Heart right ventricle (tissue), 16 donors: ENCODE measurements at places on chromosomes 2 and 18. TPM values are rescaled to one million over a fixed set of nuclear protein-coding genes. Genes with fewer than 3 reads are reported as not detected.

DNA sequence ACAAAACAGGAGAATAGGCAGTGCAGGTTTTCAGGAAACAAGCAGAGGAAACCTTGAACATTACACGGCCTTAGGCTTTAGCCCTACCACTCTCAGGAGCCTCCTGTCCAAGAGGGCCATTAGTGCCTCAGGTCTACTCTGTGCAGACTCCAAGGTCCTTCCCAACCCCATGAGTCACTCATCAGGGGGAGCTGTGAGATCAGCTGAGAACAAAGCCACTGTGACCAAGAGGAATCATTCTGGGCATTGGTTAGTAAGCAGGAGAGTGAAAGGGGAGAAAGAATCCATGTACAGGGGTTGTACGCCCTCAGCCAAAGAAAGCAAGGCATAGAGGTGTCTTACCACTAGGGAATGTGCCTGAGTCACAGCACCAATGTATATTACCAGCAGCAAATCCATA, 680.3 kb downstream of the DPP10 start:
- H3K36me3 ChIP-seq, result no peaks in the 10 kb centered on the region
- no peak overlapping the region for H3K27ac ChIP-seq
- H3K4me1 ChIP-seq, result no peaks in the 10 kb centered on the region
- no peak for DNase-seq

Gene UGT1A9
- not detected for total RNA-seq

GRCh38 chr18:49648326-49648725, 86.5 kb downstream of the LIPG start:
- H3K27me3 ChIP-seq, result no peaks in the 10 kb centered on the region
- DNase-seq, result peak; percentile 40
- H3K4me3 ChIP-seq, result no peak overlapping the region
- H3K4me1 ChIP-seq, result peaks cover 30% of the 10 kb centered on the region

GRCh38 chr18:50853863-50854271, 25.1 kb upstream of the ME2 start:
- DNase-seq, result no peak
- H3K36me3 ChIP-seq, result no peaks in the 10 kb centered on the region
- H3K27me3 ChIP-seq, result no peaks in the 10 kb centered on the region

Gene CNGA3
- not detected for total RNA-seq

- no peak overlapping the region for H3K27ac ChIP-seq
- no peaks in the 10 kb centered on the region for H3K36me3 ChIP-seq
- H3K4me3 ChIP-seq, result no peak overlapping the region
Observed at GRCh38 chr2:46635442-46635841, 156.1 kb downstream of the TMEM247 start.

Gene TACR1
- 0.21 TPM for total RNA-seq

DNA sequence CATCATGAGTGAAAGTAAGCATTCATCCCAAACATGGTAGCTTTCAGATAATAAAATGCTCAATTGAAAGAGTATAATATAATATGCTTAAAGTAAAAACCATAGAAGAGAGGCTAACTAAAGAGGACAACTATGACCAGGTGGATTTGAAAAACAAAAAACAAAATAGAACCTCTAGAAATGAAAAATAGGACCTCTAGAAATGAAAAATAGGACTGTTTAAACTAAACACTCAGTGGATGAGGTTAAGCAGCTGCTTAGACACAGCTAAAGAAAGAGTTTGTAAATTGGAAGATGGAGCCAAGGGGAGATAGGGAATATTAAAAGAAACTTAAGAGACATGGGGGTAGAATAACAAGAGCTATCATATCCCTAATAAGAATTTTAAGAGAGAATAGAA, 301.6 kb downstream of the BCL2 start:
- no peak for DNase-seq
- no peaks in the 10 kb centered on the region for H3K36me3 ChIP-seq
- H3K27me3 ChIP-seq, result no peaks in the 10 kb centered on the region
- peaks cover 3% of the 10 kb centered on the region for H3K4me1 ChIP-seq
- H3K4me3 ChIP-seq, result no peak overlapping the region

GRCh38 chr18:55356815-55357214, 231.2 kb downstream of the TCF4 start:
- H3K4me3 ChIP-seq, result no peak overlapping the region
- H3K27me3 ChIP-seq, result no peaks in the 10 kb centered on the region
- peaks cover 39% of the 10 kb centered on the region for H3K4me1 ChIP-seq
- no peak overlapping the region for H3K27ac ChIP-seq
- no peaks in the 10 kb centered on the region for H3K36me3 ChIP-seq
- DNase-seq, result no peak

DNA sequence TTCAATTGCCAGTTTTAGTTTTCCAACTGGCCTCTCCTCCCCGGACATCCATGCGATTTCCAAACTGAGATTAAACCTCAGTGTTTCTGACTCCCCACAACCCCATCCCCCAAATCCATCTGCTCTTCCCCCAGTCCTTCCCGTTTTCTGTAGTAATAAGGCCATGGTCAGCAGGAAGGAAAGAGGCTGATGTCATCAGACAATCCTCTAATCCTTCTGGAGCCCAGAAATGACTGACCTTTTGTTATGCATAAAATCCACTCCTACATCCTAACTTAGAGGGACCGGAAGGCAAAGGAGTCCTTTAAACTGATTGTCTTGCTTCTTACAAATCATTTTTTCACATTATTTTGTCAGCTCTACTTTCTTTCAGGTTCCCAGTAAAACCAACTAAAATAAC, 155.8 kb downstream of the INO80D start:
- peaks cover 24% of the 10 kb centered on the region for H3K27me3 ChIP-seq
- DNase-seq, result no peak
- H3K27ac ChIP-seq, result no peak overlapping the region
- no peaks in the 10 kb centered on the region for H3K36me3 ChIP-seq
- no peak overlapping the region for H3K4me3 ChIP-seq

Gene TMEM169
- total RNA-seq, result not detected

- H3K27ac ChIP-seq, result no peak overlapping the region
- H3K4me3 ChIP-seq, result no peak overlapping the region
- no peaks in the 10 kb centered on the region for H3K4me1 ChIP-seq
- peak; percentile 52 for DNase-seq
- no peaks in the 10 kb centered on the region for H3K27me3 ChIP-seq
Observed at GRCh38 chr2:112941753-112942653, 31.0 kb downstream of the IL37 start.

- no peaks in the 10 kb centered on the region for H3K27me3 ChIP-seq
- peaks cover 87% of the 10 kb centered on the region for H3K4me1 ChIP-seq
- H3K4me3 ChIP-seq, result no peak overlapping the region
- DNase-seq, result no peak
Observed at GRCh38 chr2:201135386-201135785, 19.4 kb downstream of the CFLAR start.

DNA sequence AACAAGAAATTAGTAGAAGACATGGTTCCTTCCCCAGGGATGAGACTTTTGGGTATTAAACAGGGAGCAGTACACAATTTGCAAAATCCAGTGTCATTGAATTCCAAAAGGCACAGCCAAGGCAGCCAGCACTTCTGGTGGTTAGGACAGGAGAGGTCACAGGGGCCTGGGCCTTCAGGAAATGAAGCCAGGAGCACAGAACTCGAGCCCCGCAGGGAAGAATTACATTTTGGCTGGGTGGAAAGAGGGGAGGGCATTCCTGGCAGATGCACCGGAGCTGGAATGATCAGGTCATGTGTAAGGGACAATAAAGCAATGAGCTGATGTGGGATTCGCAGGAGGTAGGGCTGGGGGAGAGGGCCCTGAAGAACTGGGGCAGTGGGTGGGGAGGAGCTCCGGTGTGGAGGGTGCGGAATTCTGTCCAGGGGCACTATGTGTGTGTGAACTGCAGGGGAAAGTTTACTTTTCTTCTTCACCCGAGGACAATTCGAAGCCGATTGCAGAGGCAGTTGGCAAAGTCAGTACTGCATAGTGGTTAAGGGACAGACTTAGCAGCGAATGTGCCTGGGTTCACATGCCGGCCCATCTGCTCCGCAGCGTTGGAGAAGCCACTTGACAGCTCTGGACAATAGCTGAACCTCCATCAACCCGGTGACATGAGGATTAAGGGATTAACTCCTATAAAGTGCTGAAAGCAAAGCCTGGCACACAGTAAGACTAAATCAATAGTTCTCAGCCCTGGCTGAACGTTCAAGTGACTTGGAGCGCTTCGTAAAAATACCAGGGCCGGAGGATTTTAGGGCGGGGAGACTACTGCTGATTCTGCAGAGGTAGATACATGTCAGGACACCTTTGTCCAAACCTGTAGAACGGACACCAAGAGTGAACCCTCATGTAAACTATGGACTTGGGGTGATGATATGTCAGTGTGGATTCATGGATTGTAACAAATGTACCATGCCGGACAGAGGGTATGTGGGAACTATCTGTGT, 36.4 kb downstream of the ALPK2 start:
- H3K4me1 ChIP-seq, result peaks cover 47% of the 10 kb centered on the region
- DNase-seq, result no peak
- no peaks in the 10 kb centered on the region for H3K36me3 ChIP-seq
- no peaks in the 10 kb centered on the region for H3K27me3 ChIP-seq
- peak overlapping the region; percentile 79 for H3K27ac ChIP-seq

DNA sequence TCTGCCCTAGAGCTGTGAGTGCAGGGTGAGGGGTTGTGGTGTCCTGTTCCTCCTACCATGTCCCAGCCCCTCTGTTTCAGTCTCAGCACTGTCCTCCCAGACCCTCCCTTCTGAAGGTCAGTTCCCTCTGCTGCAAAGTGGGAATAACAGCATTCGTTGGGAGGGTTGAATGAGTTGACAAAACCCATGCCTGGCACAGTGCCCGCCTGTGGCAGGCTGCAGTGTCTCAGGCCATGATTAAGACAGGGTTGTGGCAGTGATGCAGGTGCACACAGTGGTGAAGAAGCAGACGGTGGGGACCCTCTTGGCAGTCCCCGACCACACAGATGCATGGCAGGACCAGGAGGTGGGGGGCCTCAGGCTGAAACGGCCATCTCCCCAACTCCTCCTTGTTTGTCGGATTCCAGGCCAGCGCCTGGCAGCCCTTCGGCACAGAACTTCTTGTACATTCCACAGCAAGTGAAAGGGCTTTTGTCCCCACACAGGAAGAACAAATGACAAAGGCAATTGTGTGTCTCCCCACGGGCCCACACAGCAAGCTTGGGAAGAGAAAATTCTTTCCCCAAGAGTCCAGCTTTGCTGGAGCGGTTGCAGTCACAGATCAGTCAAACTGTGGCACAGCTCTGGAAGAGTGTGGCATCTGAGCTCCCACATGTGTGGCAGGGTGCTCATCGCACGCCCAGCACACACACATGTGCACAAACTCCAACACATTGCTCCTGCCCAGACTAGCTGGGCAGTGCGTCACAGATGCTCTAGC, 92.0 kb upstream of the MSH2 start:
- no peaks in the 10 kb centered on the region for H3K36me3 ChIP-seq
- peaks cover 36% of the 10 kb centered on the region for H3K4me1 ChIP-seq
- no peak overlapping the region for H3K4me3 ChIP-seq

DNA sequence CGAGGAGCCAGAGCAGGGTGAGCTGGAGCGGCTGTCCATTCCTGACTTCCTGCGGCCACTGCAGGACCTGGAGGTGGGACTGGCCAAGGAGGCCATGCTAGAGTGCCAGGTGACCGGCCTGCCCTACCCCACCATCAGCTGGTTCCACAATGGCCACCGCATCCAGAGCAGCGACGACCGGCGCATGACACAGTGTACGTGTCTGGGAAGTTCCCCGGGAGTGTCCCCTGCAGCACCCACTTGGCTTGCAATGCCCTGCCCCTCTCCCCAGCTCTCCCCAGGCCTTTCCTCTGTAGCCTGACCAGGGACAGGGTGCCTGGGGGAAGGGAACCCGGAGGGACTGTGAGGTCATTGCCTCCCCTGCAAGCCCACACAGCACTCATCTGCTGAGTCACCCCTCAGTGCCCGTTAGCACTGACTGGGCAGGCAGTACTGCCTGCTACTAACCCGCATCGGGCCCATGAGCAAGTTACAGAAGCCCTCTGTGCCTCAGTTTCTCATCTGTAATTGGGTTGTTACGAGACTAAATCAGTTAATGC, 29.4 kb upstream of the GMPPA start:
- H3K36me3 ChIP-seq, result no peaks in the 10 kb centered on the region
- H3K4me3 ChIP-seq, result no peak overlapping the region
- H3K27me3 ChIP-seq, result no peaks in the 10 kb centered on the region
- peak overlapping the region; percentile 9 for H3K27ac ChIP-seq

DNA sequence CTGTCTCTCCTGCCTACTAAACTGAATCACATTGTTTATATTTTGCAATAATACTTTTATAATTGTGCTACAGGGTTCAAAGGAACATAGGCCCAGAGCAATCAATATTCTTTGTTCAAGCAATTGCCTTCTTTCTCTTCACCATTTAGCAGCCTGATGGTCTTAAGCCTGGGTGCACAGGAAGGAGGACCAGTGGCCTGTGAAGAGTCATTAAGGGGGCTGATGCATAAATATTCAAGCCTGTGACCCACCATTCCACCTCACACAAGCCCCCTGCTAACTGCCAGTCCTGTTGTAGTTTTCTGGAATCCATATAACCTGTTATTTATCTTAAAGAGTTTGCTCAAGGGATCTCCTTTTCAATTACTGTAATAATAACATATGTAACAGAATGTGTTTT, 56.0 kb downstream of the ABCA12 start:
- H3K27me3 ChIP-seq, result no peaks in the 10 kb centered on the region
- no peaks in the 10 kb centered on the region for H3K36me3 ChIP-seq
- DNase-seq, result no peak
- no peaks in the 10 kb centered on the region for H3K4me1 ChIP-seq
- no peak overlapping the region for H3K4me3 ChIP-seq

- no peaks in the 10 kb centered on the region for H3K27me3 ChIP-seq
- DNase-seq, result no peak
- H3K4me3 ChIP-seq, result no peak overlapping the region
Observed at GRCh38 chr2:237939251-237939650, 27.6 kb upstream of the UBE2F start.

DNA sequence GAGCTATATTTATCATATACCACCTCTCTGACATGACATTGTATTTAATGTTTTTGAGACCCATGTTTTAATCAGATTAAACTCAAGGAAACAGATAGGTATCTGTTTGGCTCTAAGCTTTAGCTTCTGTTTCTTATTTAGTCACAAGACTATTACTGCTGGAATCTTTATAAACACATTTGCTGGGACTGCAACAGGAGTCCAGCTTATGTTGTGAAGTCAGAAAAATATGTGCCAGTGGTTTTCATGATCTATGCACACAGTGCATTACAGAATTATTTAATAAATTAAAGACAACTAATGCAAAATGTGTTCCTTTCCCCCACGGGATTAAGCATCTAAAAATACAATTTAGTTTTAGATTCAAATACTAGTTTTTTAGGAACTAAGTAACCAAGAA, 338.9 kb downstream of the ZEB2 start:
- no peaks in the 10 kb centered on the region for H3K36me3 ChIP-seq
- no peak overlapping the region for H3K27ac ChIP-seq
- H3K27me3 ChIP-seq, result no peaks in the 10 kb centered on the region

DNA sequence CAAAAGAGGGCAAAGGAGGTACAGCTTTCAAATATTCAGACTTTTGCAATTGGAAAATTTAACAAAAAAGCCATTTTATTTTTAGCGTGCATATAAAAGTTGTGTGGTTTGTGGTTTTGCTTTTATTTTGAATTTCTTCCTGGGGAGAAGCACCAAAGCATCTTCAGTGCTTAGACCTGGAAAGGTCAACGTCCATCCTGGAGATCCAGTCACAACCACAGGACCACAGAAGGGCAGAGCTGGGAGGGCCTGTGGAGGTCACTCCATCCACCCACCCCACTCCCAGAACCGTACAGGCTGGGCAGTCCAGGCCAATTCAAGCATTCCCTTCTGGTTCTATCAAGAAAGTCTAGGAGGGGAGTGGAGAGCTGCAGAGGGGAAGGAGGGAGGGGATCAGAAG, 43.8 kb downstream of the MPHOSPH10 start:
- H3K27me3 ChIP-seq, result peaks cover 5% of the 10 kb centered on the region
- H3K4me3 ChIP-seq, result no peak overlapping the region
- H3K4me1 ChIP-seq, result no peaks in the 10 kb centered on the region
- no peaks in the 10 kb centered on the region for H3K36me3 ChIP-seq
- H3K27ac ChIP-seq, result no peak overlapping the region
- DNase-seq, result no peak
